ENCODE measurements at places on chromosomes 6 and 20.

DNA sequence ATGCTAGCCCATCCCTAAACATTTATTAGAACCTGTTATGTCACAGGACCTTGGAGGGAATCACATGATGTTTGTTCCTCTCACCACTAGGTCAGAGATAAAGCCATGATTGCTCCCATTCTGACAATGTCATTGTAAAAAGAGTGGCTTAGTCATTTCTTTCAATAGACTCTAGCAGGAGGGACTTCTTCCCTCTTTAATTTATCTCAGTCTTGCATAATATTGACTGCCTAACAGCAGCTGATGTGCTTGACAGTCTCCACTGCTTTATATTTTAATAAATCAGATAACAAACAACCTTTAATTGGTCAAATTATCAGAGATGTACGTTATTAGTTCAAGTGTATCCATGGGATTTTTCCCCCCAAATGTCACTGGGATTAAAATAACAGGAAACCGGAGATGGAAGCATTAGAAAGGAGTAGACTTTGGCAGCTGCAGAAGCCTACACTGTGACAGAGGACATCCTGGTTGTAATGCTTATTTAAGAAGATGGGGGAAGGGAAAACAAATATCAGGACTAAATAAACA lies 39.6 kb downstream of the LAMA4 start:
- no peaks in the 10 kb centered on the region for H3K27me3 ChIP-seq
- no peak overlapping the region for H3K4me3 ChIP-seq
- no peak for DNase-seq
- peak overlapping the region; percentile 81 for H3K27ac ChIP-seq
- H3K4me1 ChIP-seq = peaks cover 59% of the 10 kb centered on the region

GRCh38 chr6:169803271-169803811 lies 51.9 kb downstream of the ERMARD start:
- H3K4me1 ChIP-seq = no peaks in the 10 kb centered on the region
- no peak overlapping the region for H3K4me3 ChIP-seq
- no peaks in the 10 kb centered on the region for H3K36me3 ChIP-seq
- no peak for DNase-seq
- H3K27ac ChIP-seq = no peak overlapping the region

DNA sequence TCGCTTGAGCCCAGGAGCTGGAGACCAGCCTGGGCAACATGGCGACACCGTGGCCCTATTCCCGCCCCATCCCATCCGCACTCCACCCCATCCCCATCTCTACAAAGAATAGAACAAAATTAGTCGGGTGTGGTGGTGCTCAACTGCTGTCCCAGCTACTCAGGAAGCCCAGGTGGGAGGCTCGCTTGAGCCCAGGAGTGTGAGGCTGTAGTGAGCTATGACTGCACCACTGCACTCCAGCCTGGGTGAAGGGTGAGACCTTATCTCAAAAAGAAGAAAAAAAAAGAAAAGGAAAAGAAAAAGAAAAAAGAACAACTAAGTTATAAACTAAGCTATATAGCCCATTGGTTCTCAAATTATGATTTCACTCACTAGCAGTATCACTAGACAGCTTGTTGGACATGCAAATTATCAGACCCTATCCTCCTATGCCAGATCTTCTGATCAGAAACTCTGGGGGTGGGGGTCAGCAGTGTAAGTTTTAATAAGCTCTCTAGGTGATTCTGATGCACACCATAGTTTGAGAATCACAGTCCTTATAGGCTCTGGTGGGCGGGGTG lies 491 bp upstream of the ITCH start:
- no peaks in the 10 kb centered on the region for H3K27me3 ChIP-seq
- no peak for DNase-seq
- no peaks in the 10 kb centered on the region for H3K4me1 ChIP-seq

DNA sequence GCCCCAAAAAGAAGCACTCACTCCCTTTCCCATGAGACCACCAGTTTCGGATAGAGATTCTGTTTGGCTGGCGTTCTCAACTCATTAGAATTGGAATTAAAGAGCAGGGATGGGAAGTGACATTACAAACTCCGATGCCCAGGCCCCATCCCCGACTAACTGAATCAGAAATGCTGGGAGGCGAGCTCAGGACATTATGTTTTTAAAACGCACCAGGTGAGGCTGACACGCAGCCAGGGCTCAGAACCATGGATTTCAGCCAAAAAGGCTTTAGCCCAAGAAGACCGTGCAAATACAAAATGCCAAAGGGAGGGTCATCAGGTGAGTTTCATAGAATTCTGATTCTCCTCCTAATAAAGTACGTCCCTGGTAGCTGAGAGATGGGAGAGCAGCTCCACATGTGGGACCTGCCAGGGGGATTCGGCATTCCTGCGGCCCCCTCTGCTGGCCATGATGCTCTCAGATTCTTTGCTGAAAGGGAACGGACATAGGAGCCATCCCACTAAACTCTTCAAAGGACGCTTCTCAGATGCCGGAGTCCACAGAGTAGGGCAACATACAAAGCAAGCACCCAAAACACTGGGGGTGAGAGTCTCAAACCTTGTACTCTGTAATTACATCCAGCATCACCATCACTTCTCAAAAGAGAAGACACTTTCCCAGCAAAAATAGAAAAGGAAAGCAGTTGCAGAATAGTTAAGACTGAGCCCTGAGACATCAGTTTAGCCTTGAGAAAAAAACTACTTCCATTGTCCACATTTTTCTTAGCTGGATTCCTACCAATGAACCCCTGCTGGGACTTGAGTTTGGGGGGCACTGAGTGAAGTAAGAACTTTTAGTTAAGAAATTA lies 205.2 kb downstream of the BMP7 start:
- H3K36me3 ChIP-seq = no peaks in the 10 kb centered on the region
- H3K27me3 ChIP-seq = no peaks in the 10 kb centered on the region
- no peak overlapping the region for H3K4me3 ChIP-seq
- H3K27ac ChIP-seq = no peak overlapping the region
- H3K4me1 ChIP-seq = no peaks in the 10 kb centered on the region
- DNase-seq = peak; percentile 73

DNA sequence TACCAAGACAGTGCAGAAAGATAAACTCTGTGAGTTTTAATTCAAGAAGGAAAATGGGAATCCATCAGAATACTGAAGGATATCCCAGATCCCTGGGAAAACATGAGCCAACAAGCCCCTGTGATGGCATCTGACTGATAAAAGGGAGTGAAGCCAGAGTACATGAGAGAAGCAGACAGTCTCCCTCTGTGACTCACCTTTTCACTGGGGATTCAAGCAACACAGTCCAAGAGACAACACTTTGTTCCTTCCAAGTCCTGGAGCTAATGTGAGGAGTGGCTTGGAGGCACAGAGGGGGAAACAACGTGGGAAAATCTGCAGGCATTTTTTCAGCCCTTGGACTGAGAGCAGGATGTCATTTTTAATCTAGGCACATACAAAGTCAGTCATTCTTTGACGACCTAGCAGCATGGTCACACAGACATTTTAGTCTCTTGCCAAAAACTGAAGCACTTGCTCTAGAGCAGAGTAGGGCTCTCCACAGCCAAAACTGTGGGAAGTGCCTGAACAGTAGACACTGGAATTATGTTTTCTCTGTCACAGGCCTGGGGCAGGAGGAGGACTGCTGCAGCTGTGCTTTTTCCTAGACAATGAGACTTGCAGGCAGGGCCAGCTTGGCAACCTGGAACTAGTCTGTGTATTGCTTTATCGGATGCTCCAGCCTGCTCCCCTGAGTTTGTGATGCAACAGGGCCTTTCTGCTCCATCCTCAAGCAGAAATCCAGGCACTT lies 465.0 kb upstream of the GJE1 start:
- H3K4me1 ChIP-seq = no peaks in the 10 kb centered on the region
- no peaks in the 10 kb centered on the region for H3K27me3 ChIP-seq
- no peaks in the 10 kb centered on the region for H3K36me3 ChIP-seq

DNA sequence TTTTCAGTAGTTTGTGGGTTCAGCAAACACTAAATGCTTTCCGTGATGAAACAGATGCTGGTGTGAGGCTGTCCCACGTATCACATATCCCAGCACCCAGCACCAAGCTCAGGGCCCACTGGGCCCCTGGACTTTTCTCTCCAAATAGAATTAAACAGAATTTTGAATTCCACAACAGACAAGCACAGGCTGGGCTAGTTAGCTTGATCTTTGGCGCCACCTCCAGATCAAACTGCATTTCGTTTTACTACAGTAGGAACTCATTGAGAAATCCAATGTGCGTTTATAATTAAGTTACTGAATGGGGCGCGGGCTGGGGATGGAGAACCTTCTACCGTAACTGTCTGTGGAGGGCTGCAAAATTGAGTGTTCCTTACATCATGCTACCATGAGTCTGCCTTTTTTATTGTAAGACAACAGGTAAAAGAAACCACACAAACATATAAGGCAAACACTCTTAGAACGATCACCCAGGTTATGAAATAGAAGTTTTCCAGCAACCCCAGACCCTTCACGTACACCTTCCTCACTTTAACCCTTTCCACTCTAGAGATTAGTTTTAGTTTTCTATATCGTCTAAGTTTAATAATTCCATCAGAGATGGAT lies 107.8 kb downstream of the ZFP64 start:
- peak; percentile 66 for DNase-seq
- no peak overlapping the region for H3K4me3 ChIP-seq
- no peaks in the 10 kb centered on the region for H3K4me1 ChIP-seq
